Stimulated activated CD4-positive, alpha-beta T cell treated with anti-CD3 and anti-CD28 coated beads, TNF-alpha, amount 100 ng/mL, for 1 hour (primary cell): ENCODE measurements at places on chromosomes 12 and 14.

- DNase-seq, result no peak
These were observed 20.5 kb downstream of the CKB start for GRCh38 chr14:103501921-103502669.

- DNase-seq, result no peak
These were observed 1.3 kb downstream of the HVCN1 start for GRCh38 chr12:110687396-110688169.

- no peak for DNase-seq
These were observed 861 bp downstream of the IL26 start for GRCh38 chr12:68224613-68225285.

DNA sequence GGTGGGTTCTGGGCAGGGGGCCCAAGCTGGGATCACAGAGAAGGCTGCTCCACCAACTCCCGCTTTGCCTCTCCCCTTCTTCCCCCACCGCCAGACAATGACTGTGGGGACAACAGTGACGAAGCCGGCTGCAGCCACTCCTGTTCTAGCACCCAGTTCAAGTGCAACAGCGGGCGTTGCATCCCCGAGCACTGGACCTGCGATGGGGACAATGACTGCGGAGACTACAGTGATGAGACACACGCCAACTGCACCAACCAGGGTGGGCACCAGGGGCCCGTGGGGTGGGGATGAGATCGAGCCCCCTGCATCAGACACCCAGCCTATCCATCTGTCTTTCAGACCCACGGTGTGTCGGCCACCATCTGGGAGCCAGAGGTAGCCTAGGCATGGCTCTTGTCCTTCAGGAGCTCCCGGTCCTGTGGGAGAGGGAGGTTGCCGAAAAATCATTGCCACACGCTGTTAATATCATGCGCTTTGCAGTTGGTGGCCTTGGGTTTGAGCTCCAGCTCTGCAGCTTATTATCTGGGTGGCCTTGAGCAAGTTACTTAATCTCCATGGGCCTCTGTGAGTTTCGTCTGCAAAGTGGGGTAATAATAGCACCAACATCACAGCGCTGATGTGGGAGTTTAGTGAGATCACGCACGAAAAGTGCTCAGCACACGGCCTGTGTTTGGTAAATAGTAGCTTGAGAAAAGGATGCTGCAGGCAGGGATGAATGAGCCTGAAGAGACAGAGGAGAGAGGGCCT, 21.8 kb upstream of the LRP1-AS start:
- DNase-seq, result no peak

GRCh38 chr12:122406701-122407164, 15.7 kb downstream of the CLIP1 start:
- no peak for DNase-seq

- DNase-seq, result no peak
These were observed 21.3 kb downstream of the YBX3 start for GRCh38 chr12:10701843-10702242.

- DNase-seq, result no peak
These were observed 157.4 kb downstream of the TBX5 start for GRCh38 chr12:114248527-114248926.

DNA sequence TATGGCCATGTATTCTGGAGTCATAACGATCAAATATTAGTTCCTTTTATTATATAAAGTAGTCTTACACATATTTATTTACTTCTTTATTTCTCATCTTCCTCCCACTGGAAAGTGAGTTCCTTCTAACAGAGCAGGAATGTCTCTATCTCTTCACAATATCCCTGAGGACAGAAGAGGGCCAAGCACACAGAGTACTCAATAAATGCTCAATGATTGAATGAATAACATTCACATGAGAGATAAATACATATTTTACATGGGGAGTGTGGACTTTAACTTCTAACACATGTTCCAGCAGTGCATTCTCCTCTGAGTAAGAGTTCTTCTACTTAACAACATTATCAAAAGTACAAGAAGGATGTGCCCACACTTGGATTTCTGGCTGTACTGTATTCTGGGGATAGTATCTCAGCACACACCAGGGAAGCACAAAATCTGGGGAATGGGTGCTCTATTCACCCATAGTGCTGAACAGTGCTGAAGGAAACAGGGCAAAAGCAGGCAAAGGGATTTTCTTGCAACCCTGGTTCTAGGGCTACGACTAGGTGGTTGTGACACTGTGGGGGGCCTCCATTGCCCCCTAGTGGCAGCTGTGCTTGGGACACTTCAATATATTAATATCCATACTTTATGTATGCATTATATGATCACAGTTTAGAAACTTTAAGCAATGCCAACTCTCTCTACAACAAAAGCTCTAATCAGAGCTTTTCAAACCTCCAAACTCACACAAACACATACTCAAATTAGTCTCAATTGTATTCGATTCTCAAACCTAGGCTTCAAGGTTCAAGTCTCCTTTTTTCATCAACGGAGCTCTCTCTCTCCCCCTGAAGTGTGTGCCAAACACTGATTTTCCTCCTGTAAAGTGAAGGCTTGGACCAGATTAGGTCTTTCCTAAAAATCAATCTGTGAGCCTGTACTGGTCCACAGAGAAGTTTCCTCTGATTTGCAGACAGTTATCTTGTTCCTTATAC, 115.5 kb downstream of the SLC2A13 start:
- DNase-seq, result no peak

DNA sequence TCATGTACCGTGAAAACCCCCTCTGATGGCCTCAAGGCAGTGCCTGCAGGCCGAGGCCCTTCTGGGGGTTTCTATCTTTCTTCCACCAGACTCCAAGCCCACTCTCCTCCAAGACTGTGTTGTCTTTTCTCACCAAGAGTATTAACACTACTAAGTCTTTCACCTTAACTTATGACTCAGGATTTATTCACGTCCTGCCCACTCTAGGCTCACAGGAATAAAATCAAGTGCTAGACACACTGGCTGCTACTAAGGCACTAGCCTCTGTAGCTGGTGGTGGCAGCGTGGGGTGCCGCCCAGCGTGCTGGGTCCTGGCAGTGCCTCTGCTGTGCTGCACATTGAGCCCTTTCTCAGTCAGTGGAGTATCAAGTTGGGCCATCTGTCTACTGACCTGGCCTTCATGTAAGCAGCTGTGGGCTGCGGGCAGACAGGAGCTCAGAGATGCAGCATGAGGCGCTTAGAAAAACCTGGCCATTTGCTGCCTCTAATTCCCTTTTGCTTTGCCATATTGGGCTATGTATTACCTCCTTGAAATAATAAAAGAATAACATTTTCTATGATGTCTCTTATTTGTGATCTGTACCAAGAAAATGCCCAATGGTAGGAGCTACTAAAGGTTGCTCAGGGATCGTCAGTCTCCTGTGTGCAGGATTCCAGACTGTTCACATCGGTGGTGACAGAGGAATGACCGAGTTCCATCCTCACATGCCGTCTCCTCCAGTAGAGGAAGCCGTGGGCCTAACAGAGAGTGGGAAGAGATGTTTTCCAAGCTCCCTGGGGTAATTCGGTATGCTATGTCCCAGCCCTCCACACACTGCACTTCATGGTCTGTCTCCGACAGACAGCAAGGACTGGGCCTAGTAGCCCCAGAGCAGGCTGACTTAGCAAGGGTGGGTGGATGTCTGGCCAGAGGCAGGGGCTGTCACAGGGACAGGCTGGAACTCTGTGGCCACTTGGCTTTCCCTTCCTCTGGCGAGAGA, 39.9 kb downstream of the MAX start:
- no peak for DNase-seq

GRCh38 chr12:100795174-100795799, 711 bp downstream of the ANO4 start:
- no peak for DNase-seq

- no peak for DNase-seq
These were observed 46.2 kb downstream of the BCAT1 start for GRCh38 chr12:24902511-24903328.

GRCh38 chr14:80713076-80713850, 228.3 kb downstream of the CEP128 start:
- DNase-seq, result no peak

DNA sequence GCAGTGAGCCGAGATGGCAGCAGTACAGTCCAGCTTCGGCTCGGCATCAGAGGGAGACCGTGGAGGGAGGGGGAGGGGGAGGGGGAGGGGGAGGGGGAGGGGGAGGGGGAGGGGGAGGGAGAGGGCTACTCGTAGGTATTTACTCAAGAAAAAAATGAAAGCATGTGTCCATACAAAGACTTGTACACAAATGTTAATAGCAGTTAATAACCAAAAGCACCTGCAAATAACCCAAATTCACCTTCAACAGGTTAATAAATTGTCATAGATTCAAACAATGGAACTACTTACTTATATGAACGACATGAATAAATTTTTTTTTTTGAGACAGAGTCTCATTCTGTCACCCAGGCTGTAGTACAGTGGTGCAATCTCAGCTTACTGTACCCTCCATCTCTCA, 152.4 kb downstream of the BRMS1L start:
- no peak for DNase-seq

GRCh38 chr14:68970038-68970612, 9.0 kb downstream of the ACTN1 start:
- no peak for DNase-seq

- DNase-seq, result no peak
These were observed 31.5 kb upstream of the LIMA1 start for GRCh38 chr12:50314636-50315312.

- DNase-seq, result no peak
These were observed 136.7 kb upstream of the FBXO33 start for GRCh38 chr14:39568809-39569538.

DNA sequence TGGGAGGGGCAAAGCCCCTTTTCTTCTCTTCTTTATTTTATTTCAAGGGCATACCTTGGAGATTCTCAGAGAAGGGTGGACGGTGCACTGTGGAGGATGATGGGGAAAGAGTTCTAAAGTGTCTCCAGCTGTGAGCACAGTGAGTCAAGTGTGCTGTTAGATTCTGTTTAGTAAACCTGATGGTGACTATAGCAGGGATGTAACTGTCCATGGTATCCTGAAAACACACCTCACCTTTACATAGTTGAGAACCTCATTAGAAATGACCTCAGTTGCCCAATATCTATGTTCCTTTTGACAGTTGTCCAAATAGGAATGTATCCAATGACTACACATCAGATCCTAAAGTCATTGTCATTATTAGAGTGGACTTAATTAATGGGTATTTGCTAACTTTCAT, 38.0 kb downstream of the CNTN1 start:
- DNase-seq, result no peak

DNA sequence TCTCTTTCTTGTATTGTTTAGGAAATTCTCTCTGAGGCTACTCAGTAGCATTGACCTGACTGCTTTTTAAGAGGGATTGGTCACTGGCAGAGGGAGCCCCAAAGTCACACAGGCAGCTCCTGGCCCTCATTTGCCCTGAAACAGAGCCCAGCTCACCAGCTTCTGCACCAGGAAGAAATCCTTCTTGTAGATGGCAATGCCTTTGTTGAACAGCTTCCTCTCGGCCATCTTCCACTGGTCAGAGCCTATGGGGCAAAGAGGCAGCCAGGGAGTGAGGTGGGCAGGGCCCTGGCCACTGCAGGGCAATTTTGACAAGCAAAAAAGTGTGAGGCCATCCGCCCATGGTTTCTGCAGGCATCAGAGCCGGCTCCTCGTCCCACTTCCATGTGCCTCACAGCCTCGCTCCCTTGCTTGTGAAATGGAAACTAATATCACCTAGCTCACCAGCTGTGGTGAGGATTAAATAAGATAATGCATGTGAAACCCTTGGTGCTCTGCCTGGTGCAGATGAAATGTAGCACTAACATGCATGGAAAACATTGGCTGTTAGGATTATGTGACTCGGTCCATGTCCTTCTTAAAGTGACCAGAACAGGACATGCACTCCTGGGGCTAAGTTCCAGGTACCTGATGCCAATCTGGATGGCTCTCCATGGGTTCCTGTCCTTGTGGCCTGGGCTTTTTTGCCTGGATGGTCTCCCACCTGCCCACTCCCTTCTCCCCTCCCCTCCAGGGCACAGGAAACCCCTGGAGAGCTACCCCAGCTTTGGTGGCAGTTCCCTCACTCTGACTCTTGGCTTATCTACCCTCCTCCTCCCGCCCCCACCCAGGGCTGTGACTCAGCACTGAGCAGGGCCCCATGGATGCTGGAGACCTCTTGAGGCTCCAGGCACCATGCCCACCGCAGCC, 11.2 kb upstream of the PNMA1 start:
- DNase-seq, result no peak
